ENCODE measurements at places on chromosomes 13 and 19.

DNA sequence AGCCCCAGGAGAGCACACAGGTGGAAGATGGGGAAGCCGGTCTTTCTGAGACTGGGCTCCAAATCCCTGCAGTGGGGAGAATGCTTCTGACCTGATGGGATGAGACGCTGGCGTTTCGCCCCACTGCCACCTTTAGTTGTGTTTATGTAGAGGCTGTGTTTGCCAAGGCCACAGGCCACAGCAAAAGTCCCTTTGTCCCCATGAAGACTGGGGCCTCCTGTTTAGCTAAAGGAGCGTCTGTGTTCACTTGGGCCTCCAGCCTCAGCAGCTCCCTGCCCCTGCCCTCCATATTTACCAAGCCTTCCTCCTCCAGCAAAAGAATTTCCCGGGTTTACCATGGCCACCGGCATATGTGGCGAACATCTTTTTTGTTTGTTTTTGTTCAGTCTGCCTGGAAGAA lies 10.4 kb upstream of the KLK14 start:
- no peak for DNase-seq

GRCh38 chr13:52459668-52460067 lies 4.4 kb downstream of the CKAP2 start:
- DNase-seq: no peak

- no peak for DNase-seq
Observed at GRCh38 chr13:112877539-112877938, 91.5 kb upstream of the MCF2L start.

- no peak for DNase-seq
Observed at GRCh38 chr19:44581288-44581687, 32.1 kb upstream of the IGSF23 start.

DNA sequence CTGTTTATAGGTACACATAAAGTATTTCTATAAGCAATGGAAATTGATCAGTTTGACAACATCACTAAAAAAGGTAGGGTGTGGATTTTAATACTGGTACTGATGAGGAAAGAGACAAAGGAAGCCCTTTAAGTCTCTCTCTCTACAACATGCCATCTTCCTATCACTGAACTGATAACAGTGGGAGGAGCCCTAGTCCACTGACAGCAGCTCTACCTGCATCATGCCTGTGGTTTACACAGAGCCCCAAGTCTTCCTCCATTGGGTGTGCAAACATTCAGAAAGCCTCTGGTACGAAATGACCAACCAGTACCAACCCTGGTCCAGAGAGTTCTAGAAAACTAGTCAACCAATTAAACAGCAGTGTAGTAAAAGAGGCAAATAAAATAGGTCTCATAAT lies 53.4 kb downstream of the KLF12 start:
- DNase-seq: peak; percentile 34

GRCh38 chr19:47363758-47364531 lies 14.8 kb downstream of the DHX34 start:
- DNase-seq: no peak

DNA sequence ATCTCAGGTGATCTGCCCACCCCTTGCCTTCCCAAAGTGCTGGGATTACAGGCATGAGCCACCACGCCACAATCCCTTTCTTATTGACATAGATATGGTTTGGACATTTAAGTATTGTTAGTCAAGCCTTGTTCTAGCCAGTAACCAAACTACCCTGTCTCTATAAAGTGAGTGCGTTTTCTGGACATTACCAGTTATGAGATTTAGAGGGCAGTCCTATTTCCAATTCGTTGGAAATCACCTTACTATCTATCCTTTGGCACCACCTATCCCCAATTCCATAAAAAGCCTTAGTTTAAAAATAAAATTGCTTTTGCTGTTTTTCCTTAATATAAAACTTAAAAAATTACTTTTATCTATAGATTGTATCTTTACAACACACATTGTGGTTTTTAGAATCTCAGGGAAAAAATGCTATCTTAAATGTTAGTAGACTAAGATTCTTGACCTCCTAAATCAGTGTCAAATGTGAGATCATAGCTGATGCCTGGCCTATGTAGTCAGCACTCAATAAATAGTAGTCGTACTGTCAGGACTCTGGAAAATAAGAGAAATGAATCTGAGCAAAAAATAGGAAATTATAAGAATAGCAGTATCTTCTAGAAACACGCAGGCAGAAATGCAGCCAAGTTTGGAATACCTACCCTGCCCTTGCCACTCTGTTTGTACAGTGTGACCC lies 57.0 kb downstream of the NUFIP1 start:
- no peak for DNase-seq

GRCh38 chr19:55390461-55390880 lies 4.7 kb downstream of the RPL28 start:
- no peak for DNase-seq

DNA sequence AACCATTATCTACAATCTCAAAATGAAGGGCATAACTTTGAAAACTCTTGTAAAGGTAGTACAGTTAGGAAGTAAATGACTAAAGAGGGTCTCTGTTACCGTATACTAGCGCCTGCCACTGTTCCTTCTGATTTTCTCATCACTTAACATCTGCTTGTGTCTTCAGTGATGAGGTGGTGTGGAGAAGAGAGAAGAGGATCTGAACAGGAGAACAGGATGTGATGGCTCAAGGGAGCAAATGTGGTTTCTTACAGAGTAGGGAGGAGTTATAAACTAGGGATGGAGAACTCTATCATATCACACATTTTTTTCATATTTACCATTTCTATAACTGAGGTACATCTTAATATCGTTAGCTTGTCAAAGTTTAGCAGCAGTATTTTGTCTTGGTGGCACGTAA lies 1.1 kb downstream of the KCTD4 start:
- DNase-seq: no peak

DNA sequence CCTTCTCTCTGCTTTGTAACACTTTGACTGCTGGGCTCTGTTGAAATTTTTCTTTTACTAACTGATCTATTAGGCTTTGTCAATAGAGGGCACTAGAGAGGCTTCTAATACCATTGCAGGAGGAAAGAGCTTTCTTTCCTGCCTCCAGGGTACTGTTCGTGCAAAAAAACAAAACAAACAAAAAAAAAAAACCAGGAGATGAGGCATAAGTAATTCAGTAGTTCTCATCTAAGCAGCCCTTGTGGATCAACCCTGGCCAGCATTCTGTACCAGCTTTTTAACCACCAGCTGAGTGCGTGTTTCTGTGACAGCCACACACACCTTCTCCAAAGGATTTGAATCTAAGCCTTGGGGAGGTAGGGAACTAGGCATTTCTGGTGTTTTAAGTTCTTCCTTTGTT lies 1707.6 kb upstream of the SLC10A2 start:
- no peak for DNase-seq

- no peak for DNase-seq
Observed at GRCh38 chr13:75881109-75881775, 245.1 kb downstream of the LMO7 start.
